ENCODE measurements at places on chromosomes 2 and 18.

DNA sequence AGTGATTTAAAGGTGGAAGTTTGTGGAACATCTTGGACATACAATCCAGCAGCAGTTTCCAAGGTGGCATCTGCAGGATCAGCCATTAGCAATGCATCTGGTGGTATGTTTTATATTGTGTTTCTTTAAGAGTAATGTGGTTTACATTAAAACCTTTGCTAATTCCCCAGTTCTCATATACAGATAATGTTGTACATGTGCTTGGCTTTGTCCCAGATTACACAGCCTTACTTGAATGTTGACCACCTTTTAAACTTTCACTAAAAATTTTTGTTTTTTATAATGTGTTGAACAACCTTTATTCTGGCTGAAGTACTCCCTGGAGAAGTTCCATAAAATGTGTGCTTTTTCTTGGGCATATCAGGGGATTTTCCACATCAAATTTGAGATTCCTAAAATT, 57.5 kb downstream of the MIB1 start:
- DNase-seq: no peak
- H3K27ac ChIP-seq: no peak overlapping the region
- no peaks in the 10 kb centered on the region for H3K27me3 ChIP-seq
- H3K4me3 ChIP-seq: no peak overlapping the region

DNA sequence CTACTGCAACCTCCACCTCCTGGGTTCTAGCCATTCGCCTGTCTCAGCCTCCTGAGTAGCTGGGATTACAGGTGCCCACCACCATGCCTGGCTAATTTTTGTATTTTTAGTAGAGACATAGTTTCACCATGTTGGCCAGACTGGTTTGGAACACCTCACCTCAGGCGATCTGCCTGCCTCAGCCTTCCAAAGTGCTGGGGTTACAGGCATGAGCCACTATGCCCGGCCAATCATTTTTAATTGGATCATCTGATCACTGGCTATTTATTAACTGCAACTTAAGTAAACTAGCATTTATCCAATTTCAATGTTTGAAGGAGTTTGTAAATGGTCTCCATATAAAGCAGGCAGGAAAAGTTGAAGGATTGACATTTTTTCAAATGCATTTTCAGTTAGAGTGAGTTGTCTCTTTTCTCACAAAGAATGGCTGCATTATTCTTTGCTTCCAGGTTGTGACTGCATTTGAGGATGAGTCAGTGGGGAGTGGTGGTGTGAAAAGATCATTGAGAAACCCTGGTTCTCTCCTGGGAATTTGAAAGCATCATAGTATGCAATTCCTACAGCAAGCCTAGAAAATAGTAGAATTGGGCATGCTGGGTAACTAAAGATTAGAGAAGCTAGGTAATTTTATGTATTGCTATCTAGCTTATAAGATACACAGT, 431.1 kb upstream of the ZEB2 start:
- H3K27me3 ChIP-seq: no peaks in the 10 kb centered on the region
- DNase-seq: peak; percentile 71
- H3K4me1 ChIP-seq: peaks cover 29% of the 10 kb centered on the region
- no peak overlapping the region for H3K4me3 ChIP-seq
- H3K27ac ChIP-seq: peak overlapping the region; percentile 42

- no peak overlapping the region for H3K4me3 ChIP-seq
- H3K27me3 ChIP-seq: no peaks in the 10 kb centered on the region
- H3K4me1 ChIP-seq: no peaks in the 10 kb centered on the region
- no peak overlapping the region for H3K27ac ChIP-seq
- no peak for DNase-seq
Measured at GRCh38 chr18:71352618-71353017, 1063.8 kb downstream of the SOCS6 start.

DNA sequence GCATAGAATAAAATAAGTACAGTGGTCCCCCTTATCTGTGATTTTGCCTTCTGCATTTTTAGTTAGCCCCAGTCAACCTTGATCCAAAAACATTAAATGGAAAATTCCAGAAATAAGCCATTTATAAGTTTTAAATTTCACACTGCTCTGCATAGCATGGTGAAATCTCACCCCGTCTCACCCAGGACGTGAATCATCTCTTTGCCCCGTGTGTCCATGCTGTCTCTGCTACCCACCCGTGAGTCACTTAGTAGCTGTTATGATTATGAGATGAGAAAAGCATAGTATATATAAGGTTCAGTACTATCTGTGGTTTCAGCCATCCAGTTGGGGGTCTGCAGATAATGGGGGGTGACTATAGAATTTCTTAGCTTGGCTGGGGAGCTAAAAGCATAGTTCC, 67.3 kb downstream of the RHBDD1 start:
- peaks cover 54% of the 10 kb centered on the region for H3K36me3 ChIP-seq
- H3K27ac ChIP-seq: peak overlapping the region; percentile 94
- peaks cover 75% of the 10 kb centered on the region for H3K4me1 ChIP-seq
- H3K27me3 ChIP-seq: peaks cover 4% of the 10 kb centered on the region
- peak overlapping the region; percentile 58 for H3K4me3 ChIP-seq

GRCh38 chr18:52700816-52701215, 360.8 kb downstream of the DCC start:
- H3K27ac ChIP-seq: no peak overlapping the region
- H3K4me3 ChIP-seq: no peak overlapping the region
- no peaks in the 10 kb centered on the region for H3K4me1 ChIP-seq
- 0 out of 2 replicates have a peak, but pooled peaks cover 5% of the 10 kb centered on the region for H3K36me3 ChIP-seq
- H3K27me3 ChIP-seq: no peaks in the 10 kb centered on the region

GRCh38 chr18:67142604-67143003, 373.9 kb downstream of the DSEL start:
- no peaks in the 10 kb centered on the region for H3K27me3 ChIP-seq
- no peaks in the 10 kb centered on the region for H3K4me1 ChIP-seq
- H3K27ac ChIP-seq: no peak overlapping the region
- no peak overlapping the region for H3K4me3 ChIP-seq
- H3K36me3 ChIP-seq: no peaks in the 10 kb centered on the region
- DNase-seq: no peak
